ENCODE measurements at places on chromosomes 6 and 20.
A peak's percentile ranks its signal among the peaks of the same experiment; 100 is the strongest.

- no peak for DNase-seq
- peaks cover 6% of the 10 kb centered on the region for H3K4me1 ChIP-seq
- H3K27me3 ChIP-seq, result no peaks in the 10 kb centered on the region
- no peaks in the 10 kb centered on the region for H3K36me3 ChIP-seq
Measured at GRCh38 chr6:151702851-151703658, 104.4 kb upstream of the ESR1 start.

DNA sequence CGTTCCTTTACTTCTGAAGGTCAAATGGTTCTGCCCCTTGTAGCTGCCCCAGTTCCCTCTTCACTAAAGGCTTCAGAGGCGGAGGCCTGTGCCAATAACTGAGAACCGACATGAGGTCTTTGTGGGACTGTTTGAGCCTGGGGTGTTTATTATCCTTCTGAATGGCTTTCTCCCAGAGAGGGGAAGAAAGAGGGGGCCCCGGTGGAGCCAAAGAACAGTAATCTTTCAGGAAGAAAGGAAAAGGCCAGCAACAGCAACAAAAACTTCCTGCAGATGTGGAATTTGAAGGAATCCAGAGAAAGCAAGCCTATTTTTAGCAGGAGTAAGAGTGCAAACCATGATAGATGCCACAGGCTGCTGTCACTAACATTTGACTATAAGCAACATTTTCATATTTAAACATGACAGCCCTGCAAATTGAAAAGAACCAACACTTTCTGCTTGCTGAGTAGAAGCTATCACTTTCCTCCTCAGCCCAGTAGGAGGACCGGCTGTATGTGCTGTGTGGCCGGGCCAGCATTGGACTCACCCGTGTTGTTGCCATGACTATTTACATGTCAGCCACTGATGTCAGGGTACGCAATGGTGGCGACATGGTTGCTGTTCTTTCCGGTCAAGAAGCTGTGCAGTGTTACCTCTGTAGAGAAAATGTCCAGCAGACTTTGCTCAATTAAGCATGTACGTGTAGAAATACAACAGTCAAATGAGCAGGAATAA lies 121.3 kb downstream of the SOBP start:
- no peak for DNase-seq
- no peaks in the 10 kb centered on the region for H3K27me3 ChIP-seq
- no peaks in the 10 kb centered on the region for H3K36me3 ChIP-seq
- no peaks in the 10 kb centered on the region for H3K4me1 ChIP-seq
- H3K4me3 ChIP-seq, result no peak overlapping the region

DNA sequence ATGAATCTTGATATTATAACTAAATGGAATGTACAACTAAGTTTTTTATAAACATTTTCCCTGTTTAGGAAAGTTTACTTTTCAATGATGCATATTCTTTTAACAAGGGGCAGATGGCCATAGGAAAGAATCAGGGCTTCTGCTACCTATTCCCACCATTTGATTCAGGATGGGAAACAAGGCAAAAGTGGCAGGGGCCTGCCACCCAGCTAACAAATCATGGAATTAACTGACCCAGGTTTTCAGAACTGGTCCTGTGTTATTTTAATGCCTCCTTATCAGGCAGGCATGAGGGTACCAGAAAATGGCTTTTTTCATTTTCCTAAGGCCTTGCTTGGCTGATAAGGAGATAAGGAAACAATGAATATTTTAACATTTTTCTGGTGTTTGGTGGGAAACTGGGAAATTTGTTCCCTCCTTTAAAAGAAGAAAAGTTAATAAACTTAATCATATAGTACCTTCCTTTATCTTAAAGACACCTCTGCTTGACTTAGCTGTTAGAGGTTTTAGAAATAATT lies 6.7 kb downstream of the POU3F2 start:
- no peak overlapping the region for H3K4me3 ChIP-seq
- peaks cover 100% of the 10 kb centered on the region for H3K27me3 ChIP-seq
- no peak for DNase-seq
- H3K4me1 ChIP-seq, result no peaks in the 10 kb centered on the region

GRCh38 chr20:57959589-57959988 lies 249.8 kb upstream of the PMEPA1 start:
- no peaks in the 10 kb centered on the region for H3K4me1 ChIP-seq
- H3K4me3 ChIP-seq, result no peak overlapping the region
- H3K27ac ChIP-seq, result no peak overlapping the region
- H3K36me3 ChIP-seq, result no peaks in the 10 kb centered on the region
- no peak for DNase-seq

DNA sequence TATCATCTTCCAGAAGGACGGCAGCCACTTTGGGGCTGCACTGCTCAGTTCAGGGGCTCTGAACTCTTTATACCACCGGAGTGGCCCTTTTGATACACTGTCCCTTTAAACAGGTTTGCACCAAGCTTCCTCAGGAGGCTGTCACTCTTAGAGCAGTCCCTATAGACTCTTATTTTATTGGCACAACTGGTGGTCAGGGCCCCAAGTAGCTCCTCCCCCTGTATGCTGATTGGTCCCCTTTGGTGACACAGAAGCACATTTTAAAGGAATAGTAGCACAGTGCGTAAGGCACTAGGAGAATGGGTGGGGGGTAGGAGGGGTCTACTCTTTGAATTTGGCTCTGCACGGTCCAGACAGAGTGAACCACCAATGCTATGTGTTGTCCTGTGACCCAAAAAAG lies 122.6 kb upstream of the MLN start:
- no peak for DNase-seq
- no peaks in the 10 kb centered on the region for H3K27me3 ChIP-seq
- H3K4me1 ChIP-seq, result peaks cover 15% of the 10 kb centered on the region
- no peaks in the 10 kb centered on the region for H3K36me3 ChIP-seq
- H3K27ac ChIP-seq, result no peak overlapping the region
- no peak overlapping the region for H3K4me3 ChIP-seq

GRCh38 chr20:50193836-50194421 lies 3.3 kb downstream of the CEBPB start:
- peaks cover 2% of the 10 kb centered on the region for H3K4me1 ChIP-seq
- H3K4me3 ChIP-seq, result peak overlapping the region; percentile 84
- H3K27me3 ChIP-seq, result no peaks in the 10 kb centered on the region
- H3K27ac ChIP-seq, result peak overlapping the region; percentile 91
- H3K36me3 ChIP-seq, result peaks cover 8% of the 10 kb centered on the region

DNA sequence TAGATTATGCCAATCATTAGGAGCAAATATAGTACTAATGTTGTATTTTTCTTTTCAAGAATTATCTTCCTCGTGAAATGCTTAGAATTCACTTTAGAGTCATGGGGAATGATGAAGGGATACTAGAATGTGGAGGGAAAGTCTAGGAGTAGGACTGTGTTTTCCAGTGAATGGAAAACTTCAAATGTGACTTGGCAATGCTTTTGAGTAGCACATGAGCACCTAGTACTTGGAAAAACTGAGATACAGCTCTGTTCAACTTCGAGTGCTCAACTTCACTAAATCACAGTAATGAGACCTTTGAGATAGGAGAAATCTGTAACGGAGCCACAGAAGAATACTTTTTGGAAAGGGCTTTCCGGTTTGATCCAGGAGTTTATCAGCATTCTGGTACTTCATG lies 272.9 kb downstream of the ZFAND3 start:
- DNase-seq, result no peak
- no peak overlapping the region for H3K4me3 ChIP-seq
- H3K27ac ChIP-seq, result no peak overlapping the region
- H3K27me3 ChIP-seq, result no peaks in the 10 kb centered on the region
- H3K4me1 ChIP-seq, result peaks cover 5% of the 10 kb centered on the region

- no peaks in the 10 kb centered on the region for H3K4me1 ChIP-seq
- H3K27me3 ChIP-seq, result peaks cover 3% of the 10 kb centered on the region
- H3K36me3 ChIP-seq, result no peaks in the 10 kb centered on the region
- DNase-seq, result no peak
- no peak overlapping the region for H3K27ac ChIP-seq
- H3K4me3 ChIP-seq, result no peak overlapping the region
Measured at GRCh38 chr6:35195120-35195780, 18.5 kb upstream of the SCUBE3 start.

DNA sequence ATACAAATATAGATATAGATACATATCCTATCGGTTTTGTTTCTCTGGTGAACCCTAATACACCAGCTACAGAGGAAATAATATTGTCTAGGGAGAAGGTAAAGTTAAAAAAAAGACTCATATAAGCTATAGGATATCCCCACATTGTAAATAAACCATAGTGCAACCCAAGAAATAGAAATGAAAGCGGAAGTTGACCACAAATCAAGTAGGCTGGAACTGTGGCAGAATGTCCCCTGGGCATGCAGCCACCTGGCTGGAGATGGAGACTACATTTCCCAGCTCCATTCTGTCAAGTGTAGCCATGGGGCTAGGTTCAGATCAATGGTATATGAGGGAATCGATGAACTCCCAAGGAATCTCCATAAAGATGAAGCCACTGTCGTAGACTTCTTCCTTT lies 70.1 kb upstream of the RPS6KA2 start:
- DNase-seq, result no peak
- H3K27me3 ChIP-seq, result no peaks in the 10 kb centered on the region
- H3K4me3 ChIP-seq, result no peak overlapping the region
- H3K4me1 ChIP-seq, result peaks cover 11% of the 10 kb centered on the region

GRCh38 chr20:52614051-52614863 lies 357.9 kb upstream of the TSHZ2 start:
- no peaks in the 10 kb centered on the region for H3K36me3 ChIP-seq
- no peaks in the 10 kb centered on the region for H3K4me1 ChIP-seq
- H3K27ac ChIP-seq, result no peak overlapping the region
- no peak overlapping the region for H3K4me3 ChIP-seq

All from common myeloid progenitor, CD34-positive (primary cell).